ENCODE measurements at places on chromosomes 5 and 9. TPM values are rescaled to one million over a fixed set of nuclear protein-coding genes. Genes with fewer than 3 reads are reported as not detected.

Gene NINJ1
- 56.0 TPM for total RNA-seq

Gene POU5F2
- total RNA-seq: 1.5 TPM

Gene SAPCD2
- 5.6 TPM for total RNA-seq

Gene PCDHB11
- not detected for total RNA-seq

Gene CDC20B
- not detected for total RNA-seq

Gene GLRA1
- not detected for total RNA-seq

Gene PIP5K1B
- 0.17 TPM for total RNA-seq

Gene NDUFB6
- 50.5 TPM for total RNA-seq

Gene CDKN2B-AS1
- total RNA-seq: 0.64 TPM
